ENCODE measurements at places on chromosomes 1 and 21.

DNA sequence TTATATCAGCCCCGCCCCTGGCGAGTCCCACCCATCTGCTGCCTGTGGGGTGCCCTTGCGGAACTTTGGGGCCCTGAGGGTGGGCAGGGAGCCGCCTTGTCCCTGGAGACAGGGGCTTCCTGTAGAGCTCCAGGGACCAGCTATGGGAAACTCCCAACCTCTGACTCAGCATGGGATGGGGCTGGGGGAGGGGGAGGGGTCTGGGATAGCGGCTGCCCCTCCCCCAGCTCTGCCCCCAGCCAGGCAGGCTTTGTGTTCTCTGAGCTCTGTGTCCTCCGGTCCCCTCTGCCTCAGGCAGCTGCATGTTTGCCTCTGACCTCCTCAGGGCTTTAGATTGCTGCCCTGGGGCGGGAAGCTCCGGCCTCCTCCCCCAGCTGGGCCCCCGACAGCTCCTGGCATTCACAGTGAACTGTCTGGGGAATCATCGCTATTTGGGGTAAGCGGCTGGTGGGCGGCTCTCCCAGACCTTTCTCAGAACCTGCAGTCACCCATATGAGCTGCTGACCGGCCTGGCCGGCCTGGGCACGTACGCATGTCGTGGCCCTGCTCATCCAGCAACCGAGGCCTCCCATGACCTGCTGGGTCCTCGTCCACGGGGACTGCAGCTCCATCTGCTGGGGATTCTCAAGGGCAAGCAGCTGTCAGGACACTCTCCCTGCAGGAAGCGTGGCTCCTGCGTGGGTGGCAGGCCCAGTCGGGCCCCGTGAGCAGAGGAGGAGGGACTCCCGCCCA lies 17.1 kb downstream of the ARHGEF16 start:
- peak; percentile 87 for DNase-seq

GRCh38 chr1:64172458-64172983 lies 30.9 kb upstream of the UBE2U start:
- no peak for DNase-seq

DNA sequence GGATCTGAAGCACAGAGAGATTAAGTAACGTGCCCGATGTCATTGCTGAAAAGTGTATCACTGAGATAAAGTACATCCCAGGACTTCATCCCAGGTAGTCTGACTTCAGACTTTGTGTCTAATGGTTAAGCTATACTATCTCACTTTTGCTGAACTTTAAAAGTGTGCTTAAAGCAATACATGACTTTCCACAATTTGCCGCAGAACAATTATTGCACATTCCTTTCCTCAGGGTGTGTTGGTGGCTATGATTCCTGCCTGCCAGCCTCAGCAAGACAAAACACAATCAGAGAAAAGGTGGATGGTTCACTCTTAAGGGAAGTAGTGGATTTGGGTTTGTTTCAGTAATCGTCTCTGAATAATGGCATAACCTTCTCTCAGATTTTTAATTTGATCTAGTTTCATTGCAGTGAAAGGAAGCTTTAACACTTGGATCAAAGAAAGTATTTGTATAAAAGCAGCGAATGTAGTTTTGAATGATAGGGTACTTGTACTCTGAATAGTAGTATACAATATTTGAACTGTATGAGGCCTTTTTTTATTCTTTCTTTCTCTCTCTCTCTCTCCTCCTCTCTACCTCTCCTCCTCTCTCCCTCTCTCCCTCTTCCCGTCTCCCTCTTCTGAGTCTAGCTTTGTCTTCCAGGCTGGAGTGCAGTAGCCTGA lies 47.0 kb downstream of the CNST start:
- no peak for DNase-seq

DNA sequence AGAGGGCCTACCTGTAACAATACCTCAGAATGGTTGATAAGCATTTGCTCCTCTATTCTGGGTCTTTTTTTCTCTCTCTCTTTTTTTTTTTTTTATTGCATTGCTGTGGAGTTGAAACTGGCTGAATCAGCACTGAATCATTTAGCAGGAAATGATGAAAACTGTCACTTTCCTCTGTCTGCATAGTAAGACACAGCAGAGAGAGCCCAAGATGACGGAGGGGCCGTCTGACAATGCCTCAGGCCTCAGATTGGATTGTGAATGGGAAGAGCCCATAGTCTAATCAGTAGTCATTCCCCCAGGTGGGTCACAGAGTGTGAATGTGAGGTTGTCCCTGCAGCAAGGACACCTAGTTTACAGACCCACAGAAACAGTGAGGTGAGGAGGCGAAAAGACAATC lies 193.2 kb upstream of the PLXNA2 start:
- no peak for DNase-seq

DNA sequence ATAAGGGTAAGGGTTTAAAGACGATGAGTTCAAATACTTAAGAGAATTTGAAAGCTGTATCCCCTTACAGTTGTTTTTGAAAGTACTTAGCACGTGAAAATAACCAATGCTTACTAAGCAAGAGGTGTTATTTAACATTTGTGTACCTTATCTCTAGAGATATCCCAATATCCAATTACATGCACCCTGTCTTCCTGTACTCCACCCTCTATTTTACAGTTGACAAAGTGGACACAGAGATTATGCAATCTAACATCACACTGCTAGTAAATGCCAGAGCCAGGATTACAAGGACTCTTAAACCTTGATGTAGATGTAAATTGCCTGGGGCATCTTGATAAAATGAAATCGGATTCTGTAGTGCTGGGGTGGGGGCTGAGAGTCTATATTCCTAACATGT lies 72.0 kb downstream of the GDAP2 start:
- DNase-seq: no peak

DNA sequence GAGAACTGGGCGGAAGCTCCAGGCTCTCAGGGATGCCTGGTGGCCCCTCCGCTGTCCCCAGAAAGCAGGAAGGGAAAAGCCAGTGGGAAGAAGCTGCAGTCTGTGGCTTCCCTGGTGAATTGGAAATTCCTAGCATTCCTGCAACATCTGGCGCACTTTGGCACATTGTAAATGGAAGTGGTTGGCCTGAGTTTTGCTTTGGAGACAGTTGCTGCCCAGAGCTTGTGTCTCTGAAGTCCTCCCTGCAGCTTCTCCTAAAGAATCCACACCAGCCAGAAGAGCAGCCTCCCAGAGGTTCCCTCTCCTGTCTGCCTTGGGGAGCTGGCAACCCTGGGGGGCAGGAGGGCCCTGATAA lies 48.2 kb downstream of the ARHGEF10L start:
- peak; percentile 56 for DNase-seq

- DNase-seq: peak; percentile 56
These were observed 59.0 kb upstream of the CD1D start for GRCh38 chr1:158121604-158122254.

DNA sequence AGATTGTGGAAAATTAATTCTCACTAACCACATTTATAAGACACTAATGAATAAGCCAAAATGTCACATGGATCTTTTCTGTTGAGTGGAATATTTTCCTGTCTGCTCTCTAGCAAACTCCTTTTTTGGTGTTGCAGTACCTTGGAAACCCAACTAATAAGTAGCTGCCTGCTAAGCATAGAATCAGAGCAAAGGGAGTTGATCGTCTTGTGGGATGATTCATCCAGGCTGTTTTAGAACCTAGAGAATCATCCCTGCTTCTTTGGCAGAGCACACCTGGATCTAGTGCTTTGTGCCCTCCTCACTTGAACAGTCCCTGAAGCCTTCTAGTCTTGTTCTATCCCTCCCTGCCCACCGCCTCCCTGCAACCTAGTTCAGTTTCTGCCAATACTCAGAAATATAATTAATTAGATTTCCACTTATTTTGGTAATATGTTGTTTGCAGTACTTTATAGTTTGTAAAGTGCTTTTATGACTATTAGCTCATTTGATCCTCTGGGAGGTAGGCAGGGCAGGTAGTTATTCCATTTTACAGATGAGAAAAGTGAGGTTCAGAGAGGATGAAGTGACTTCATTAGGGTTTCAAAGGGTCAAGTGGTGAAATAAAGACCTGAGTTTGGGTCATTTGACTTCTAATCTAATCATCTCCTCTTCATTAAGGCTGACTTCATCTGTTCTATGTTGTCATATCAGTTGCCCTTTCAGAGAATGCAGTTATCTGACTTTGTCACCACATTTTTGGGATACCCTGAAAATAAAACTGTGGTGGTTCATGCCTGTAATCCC lies 2.5 kb downstream of the AGO4 start:
- DNase-seq: no peak

DNA sequence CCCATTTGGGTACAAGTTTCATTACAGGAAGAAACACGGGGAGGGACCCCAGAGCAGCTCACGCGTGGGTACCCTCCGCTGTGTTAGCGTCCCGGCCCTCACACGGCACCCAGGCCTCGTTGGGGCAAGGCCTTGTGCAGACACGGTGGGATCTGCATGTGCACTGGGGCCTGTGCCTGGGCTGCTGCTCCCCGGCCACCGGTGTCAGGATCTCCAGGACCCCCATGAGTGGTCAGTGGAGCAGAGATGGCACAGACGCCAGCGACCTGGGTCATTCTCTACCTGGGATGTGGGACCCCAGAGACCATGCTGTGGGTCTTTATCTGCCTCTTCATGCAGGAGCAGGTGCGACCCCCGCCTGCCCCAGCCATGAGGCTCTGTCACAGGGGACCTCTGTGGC lies 5.4 kb upstream of the SAMD11 start:
- DNase-seq: no peak

- DNase-seq: no peak
These were observed 137.6 kb downstream of the GPATCH2 start for GRCh38 chr1:217493290-217493689.

GRCh38 chr1:245718951-245719350 lies 564.2 kb downstream of the KIF26B start:
- DNase-seq: no peak

DNA sequence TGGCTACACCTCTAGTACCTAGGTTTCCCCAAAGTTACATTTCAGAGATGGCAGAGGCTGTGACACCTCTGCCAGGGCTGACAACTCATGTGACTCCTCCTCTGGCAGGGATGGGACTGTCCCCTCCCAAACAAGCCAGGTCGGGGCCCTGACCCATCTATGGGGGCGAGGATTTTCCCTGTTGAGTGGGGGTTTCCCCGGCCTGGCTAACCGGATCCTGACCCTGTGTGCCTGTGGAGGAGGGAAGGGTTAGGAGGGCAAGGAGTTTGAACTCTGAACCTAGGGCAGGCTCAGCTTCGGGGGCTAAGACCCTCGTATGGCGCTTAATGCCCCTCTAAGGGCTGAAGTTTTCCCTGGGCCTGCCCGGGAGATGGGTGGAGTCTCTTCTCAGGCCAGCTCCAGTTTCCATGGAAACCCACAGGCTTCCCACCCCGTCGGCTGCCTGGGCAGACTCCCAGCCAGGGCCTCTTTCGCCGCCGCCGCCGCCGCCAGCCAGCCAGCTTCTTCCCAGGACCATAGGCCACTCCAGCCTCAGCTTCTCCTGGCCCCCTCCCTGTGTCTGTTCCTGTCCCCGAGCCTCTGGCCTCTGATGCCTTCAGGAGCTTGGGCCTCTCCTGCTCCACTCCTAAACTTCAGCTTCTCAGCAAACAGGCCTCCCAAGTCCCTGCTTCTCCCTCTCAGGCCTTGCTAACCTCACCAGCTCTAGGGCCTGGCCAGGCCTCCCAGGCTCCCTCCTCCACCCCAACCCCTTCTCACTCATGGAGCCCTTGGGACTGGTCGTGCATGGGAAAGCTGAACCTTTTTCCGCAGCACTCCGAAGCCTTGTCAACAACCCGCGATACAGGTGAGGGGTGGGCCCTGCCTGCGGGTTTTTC lies at the start of gene BTBD19:
TSS of gene BTBD19 (plus strand) at position 461 of the 875 bp plus-strand sequence. CDS start at position 759, 298 bp downstream.
- DNase-seq: peak; percentile 85

- no peak for DNase-seq
These were observed 4.7 kb downstream of the CELF3 start for GRCh38 chr1:151711951-151712350.

DNA sequence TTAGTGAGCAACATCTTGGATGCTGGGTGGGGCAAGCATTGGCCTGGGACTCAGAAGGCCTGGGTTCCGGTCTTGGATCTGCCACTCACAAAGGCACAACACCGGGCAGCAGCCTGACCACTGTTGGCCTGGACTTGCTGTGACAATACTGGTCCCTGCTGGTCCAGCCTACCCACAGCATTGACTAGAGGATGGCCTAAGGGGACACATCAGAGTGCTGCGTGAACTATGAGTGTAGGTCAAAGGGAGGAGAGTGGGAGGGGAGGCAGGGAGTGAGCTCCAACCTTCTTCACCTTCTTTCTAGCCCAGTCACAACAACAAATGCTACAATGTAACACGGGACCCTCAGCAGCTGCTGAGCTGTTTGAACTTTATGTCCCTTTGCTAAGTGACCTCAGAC lies 31.1 kb downstream of the TMEM50A start:
- DNase-seq: no peak

GRCh38 chr1:156122519-156123355 lies 8.2 kb downstream of the LMNA start:
- no peak for DNase-seq

DNA sequence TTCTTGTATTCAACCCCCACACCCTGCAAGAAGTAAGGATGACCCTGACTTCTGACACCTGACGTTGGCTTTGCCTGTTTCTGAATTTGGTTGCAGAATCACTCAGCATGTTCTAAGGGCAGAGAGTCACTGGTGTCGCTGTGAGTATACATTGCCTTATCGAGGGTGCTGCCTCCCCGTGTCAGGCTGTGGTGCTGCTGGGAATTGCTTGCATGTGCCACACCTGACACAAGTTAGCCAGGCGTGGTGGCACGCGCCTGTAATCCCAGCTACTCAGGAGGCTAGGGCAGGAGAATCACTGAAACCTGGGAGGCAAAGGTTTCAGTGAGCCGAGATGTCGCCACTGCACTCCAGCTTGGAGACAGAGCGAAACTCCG lies 45.9 kb downstream of the WDR4 start:
- DNase-seq: peak; percentile 68

DNA sequence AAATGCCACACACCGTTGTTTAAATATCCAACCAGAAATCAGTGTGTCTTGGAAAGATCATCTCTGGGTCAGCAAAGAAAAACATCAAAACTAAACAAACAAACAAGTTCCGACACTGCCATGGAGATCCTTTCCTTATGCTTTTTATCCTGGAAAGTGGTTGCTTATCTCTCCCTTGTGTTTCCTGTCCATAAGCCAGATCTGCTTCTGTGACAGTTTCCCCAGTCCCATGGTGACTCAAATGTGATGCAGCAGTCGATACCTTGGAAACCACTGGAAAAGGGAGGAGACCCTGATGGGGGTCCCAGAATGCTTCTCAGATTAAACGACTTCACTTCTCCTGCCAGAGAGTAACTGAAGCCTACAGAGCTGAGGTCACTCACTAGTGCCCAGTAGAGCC lies 94.7 kb downstream of the DMRTA2 start:
- DNase-seq: no peak

DNA sequence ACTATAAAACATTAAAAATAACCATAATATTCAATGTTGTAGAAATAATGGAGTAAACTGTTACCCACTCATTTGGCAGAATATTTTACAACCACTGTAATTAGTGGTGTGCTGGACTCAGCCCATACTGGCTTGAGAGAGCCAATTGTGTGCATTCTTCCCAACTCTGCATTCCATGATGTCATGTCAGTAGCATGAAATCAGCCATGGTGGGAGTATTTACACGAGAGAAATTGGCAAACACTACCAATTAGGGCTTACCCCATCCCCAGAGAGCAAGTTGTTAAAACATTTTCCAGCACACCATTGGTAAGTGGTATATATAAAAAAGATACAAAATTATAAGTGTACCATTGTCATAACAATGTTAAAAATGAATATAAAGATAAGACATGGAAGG lies 19.1 kb upstream of the QSOX1 start:
- no peak for DNase-seq

GRCh38 chr1:184272175-184272866 lies 114.5 kb upstream of the C1orf21 start:
- no peak for DNase-seq

All from iPS-NIHi11 (cell line).